ENCODE measurements at places on chromosomes 1 and 21.

GRCh38 chr1:67815303-67816094, 17.8 kb downstream of the GNG12 start:
- DNase-seq: no peak

DNA sequence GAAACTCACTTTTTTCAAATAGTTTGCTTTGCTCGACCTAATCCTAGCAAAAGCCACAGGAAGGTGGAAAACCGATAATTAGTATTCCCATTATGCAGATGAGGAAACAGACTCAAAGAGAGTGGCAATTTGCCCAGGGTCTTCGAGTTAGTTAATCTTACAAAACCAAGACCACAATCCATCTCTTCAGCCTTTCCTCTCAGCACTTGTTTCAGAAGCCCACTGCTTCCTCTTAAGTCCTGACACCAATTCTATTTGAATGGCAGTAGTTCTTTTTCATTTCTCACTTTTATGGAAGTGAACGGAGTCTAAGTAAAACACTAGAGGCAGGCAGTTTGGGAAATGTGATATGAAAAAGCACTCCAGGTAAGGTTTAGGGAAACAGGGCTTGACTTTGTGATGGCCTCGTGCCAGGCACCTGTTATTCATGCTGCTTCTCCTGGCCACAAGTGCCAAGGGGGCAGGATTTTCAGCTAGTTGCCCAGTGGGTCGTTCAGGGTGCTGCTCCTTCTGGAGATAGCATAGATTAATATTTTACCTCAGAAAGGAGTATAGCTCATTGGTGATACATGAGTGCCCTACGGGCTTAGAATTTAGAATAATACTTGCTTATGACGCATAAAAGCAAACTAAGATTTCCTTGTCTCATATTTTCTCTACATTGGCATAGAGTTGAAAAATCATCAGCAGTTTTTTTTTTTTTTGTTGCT, 76.6 kb upstream of the NRIP1 start:
- no peak for DNase-seq

GRCh38 chr21:20779321-20779720, 218.9 kb upstream of the NCAM2 start:
- DNase-seq: no peak

DNA sequence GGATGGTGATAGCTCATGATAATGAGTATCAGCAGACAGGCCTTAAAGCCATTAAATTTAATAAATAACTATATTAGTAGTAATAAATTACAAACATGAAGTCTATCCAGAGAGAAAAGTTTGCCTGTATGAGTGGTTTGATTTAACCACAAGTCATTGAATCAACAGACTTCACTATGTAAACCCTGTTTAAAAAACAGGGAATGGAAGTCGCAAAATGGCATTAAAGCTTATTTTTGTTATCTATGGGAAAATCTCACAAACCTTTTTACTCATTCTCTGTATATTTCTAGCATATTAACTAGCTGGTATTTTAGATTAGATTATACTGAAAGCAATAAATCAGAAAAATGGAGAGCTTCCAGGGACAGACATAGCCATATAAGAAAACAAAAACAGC, 45.3 kb downstream of the SASS6 start:
- DNase-seq: no peak

DNA sequence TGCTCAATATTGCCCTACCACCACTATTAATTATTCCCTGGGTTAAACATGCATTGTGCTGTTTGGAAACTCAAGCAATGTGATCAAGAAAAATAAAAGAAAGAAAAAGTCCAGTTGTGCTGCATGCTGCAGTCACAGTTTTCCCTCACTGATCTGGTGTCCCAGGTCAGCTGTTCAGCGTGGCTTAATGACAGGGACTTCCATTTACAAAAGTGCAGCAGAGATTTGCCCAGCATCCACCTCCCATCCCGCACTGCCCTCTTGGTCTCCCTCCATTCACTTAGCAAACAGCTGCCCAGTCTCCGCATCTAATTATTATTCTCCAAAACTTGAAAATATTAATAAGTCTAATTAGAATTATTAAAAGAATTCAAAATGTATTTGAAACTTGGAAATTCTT, 2.0 kb upstream of the OR2T4 start:
- DNase-seq: no peak

DNA sequence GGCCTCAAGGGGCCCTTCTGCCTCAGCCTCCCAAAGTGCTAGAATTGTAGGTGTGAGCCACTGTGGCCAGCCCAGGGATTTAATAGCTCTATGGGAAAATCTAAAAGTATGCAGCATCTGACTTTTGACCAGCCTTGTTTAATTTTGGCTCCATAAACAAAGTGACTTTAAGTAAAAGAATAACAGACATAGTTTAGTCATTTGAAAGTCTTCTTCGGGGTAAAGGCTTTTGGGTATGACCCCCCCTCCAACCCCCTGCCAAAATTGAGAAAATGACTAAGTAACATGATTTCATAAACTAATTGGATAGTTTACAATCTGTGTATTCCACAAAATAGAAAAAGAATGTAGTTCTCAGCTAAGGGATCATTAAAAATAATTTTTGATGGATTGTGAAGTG, 17.0 kb downstream of the GPBP1L1 start:
- no peak for DNase-seq

GRCh38 chr1:153942766-153943549, 3.6 kb downstream of the DENND4B start:
- no peak for DNase-seq

GRCh38 chr1:87594736-87595383, 266.2 kb downstream of the LMO4 start:
- no peak for DNase-seq

GRCh38 chr1:55285834-55286233, 70.7 kb upstream of the USP24 start:
- DNase-seq: no peak

GRCh38 chr1:100736324-100736723, 16.8 kb downstream of the VCAM1 start:
- DNase-seq: no peak

- DNase-seq: no peak
These were observed 47.9 kb upstream of the EDEM3 start for GRCh38 chr1:184802354-184803179.

DNA sequence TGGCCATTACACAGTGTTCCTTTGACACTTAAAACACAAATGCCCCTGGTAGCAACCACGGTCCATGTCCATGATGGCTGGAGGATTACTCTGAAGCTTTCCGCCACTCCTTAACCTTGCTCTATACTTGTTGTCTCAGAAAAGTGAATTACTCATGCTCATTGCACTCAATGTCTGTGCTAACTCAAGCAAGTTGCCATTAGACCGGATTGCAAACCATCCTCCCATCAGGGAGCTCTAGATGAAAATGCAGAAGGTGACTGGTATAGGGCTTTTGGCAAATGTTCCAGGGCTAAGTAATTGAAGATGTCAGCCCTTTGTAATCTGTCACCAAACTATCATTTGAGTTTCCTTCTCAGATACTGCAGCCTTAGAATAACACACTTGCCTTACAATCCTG, 1288.3 kb upstream of the B3GALT2 start:
- no peak for DNase-seq

- no peak for DNase-seq
These were observed 12.1 kb upstream of the LRP8 start for GRCh38 chr1:53339736-53340635.

- no peak for DNase-seq
These were observed 16.9 kb upstream of the PTPN14 start for GRCh38 chr1:214568328-214568727.

- no peak for DNase-seq
These were observed 564.2 kb downstream of the SMYD3 start for GRCh38 chr1:245942856-245943255.

DNA sequence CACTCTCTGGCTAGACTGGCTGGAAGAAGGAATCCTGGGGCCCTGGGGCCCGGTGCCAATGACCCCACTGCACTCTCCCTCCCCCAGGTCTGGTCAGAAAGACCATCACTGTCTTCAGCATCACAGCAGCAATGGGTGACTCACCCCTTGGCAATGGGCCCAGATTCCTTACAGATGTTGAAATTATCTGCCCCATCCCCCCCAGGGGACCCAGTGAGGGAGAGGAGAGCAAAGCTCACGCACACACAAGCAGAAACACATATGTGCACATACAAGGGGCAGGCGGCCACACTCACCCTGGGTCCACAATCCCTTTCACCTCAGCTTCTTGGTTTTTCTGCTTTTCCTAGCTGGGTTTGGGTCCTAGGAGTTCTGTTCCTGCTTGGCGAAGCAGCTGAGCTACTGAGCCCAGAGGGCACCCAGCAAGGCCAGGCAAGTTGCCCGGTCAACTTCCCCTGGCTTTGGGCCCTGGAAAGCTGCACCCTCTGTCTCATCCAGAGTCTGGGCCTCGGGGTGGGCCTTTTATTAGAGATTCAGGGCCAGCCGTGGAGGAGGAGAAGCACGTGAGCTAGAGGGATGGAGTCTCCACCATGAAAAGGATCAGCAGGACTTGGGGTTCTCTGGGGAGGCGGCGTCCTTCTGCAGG, 2.6 kb downstream of the COL16A1 start:
- peak; percentile 89 for DNase-seq

DNA sequence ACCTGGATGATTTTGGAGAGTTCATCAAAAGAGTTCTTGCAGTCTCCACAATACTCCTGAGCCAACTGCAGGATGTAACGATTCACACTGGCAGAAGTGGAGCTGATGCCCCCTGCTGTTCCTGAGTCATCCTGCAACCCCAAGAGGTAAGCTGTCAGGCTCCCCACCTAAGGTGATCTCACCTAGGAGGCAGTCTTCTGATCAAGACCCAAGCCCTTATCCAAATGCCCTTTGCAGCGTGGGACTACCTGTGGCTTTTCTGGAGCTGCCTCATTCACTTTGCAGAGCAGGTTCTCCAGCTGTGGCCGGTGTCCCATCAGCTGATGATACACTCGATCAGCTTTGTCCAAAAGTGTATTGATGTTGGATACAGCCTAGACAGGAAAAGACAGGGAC, 96.4 kb downstream of the UBR4 start:
- DNase-seq: no peak

GRCh38 chr21:34560609-34561008, 48.6 kb upstream of the KCNE1 start:
- DNase-seq: no peak

DNA sequence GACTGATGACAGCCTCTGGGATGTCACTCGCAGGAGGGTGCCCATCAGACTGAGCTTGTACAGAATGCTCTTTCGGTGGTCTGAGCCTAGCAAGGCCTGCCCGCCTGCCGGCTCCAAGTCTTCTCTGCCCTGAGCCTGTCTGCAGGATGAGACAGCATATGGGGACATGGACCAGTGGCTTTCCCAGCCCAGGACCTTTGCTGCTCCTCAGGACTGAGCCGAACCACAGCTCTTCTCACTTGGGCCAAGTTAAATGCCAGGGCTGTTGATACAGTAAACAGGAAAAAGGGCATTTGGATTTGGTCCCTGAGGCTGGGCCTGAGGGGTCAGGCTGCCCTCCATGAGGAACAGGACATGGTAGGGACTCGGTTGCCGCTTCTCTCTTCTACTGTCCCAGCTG, 64.3 kb upstream of the EPS8L3 start:
- no peak for DNase-seq

- DNase-seq: no peak
These were observed 15.8 kb upstream of the NPHP4 start for GRCh38 chr1:6008084-6008415.
